ENCODE measurements at places on chromosomes 5 and 9. TPM values are rescaled to one million over a fixed set of nuclear protein-coding genes. Genes with fewer than 3 reads are reported as not detected.

FBP1 gene
- total RNA-seq, result 0.95 TPM

GFI1B gene
- total RNA-seq, result not detected

DOCK8 gene
- total RNA-seq, result 0.78 TPM

SELENOP gene
- 0.40 TPM for total RNA-seq

PRDM9 gene
- not detected for total RNA-seq

SLCO4C1 gene
- not detected for total RNA-seq

LRRC70 gene
- 37.8 TPM for total RNA-seq

TMC1 gene
- total RNA-seq, result 0.99 TPM

FBP2 gene
- total RNA-seq, result not detected

IRX2 gene
- not detected for total RNA-seq

IL11RA gene
- total RNA-seq, result 6.5 TPM

GRIA1 gene
- not detected for total RNA-seq

ADGRV1 gene
- 0.04 TPM for total RNA-seq

FRMD3 gene
- 17.2 TPM for total RNA-seq

BARX1 gene
- total RNA-seq, result not detected

NSG2 gene
- total RNA-seq, result not detected

ADGRD2 gene
- total RNA-seq, result not detected

ZNF879 gene
- total RNA-seq, result 4.4 TPM

RETREG1 gene
- total RNA-seq, result 0.14 TPM

ATP6V0E1 gene
- 201 TPM for total RNA-seq

BHMT gene
- not detected for total RNA-seq

C5orf52 gene
- total RNA-seq, result not detected

ENTPD8 gene
- total RNA-seq, result 0.07 TPM

NOXA1 gene
- 0.66 TPM for total RNA-seq

SERF1A gene
- 1.8 TPM for total RNA-seq

PCDHA12 gene
- total RNA-seq, result not detected

ZDHHC11B gene
- not detected for total RNA-seq

OSTF1 gene
- 122 TPM for total RNA-seq

PCDHA9 gene
- total RNA-seq, result not detected

IL33 gene
- 16.6 TPM for total RNA-seq

COL23A1 gene
- total RNA-seq, result not detected

SLC36A3 gene
- total RNA-seq, result not detected

GABRA1 gene
- not detected for total RNA-seq
